ENCODE measurements at places on chromosomes 13 and 19.

GRCh38 chr19:15199661-15200552, 888 bp downstream of the NOTCH3 start:
- no peak for DNase-seq

GRCh38 chr13:35789335-35790165, 313.1 kb upstream of the MAB21L1 start:
- DNase-seq: peak; percentile 65

DNA sequence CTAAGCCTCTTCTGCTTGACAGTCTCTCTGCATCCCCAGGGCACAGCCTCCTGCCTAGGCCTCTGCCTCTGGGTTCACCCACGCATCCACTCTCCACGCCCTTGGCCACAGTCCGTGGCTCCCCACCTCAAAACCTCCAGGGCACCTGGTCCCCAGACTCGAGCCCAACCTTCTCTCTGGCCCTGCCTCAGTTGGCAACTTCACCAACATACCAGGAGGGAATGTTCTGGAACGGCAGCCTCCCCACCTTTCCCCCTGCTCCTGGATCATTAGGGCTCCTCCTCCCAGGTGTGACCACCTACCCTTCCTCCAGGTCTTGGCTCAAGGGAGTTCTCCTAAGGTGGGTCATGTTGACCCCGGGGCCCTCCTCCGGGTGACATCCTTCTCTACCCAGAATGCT, 69.1 kb downstream of the SOX1 start:
- no peak for DNase-seq

GRCh38 chr13:44389060-44389666, 15.5 kb downstream of the SERP2 start:
- DNase-seq: no peak

- DNase-seq: no peak
Measured at GRCh38 chr13:34869696-34870095, 72.4 kb upstream of the NBEA start.
